OCI-LY7 (cell line): ENCODE measurements at places on chromosomes 12 and 14.

DNA sequence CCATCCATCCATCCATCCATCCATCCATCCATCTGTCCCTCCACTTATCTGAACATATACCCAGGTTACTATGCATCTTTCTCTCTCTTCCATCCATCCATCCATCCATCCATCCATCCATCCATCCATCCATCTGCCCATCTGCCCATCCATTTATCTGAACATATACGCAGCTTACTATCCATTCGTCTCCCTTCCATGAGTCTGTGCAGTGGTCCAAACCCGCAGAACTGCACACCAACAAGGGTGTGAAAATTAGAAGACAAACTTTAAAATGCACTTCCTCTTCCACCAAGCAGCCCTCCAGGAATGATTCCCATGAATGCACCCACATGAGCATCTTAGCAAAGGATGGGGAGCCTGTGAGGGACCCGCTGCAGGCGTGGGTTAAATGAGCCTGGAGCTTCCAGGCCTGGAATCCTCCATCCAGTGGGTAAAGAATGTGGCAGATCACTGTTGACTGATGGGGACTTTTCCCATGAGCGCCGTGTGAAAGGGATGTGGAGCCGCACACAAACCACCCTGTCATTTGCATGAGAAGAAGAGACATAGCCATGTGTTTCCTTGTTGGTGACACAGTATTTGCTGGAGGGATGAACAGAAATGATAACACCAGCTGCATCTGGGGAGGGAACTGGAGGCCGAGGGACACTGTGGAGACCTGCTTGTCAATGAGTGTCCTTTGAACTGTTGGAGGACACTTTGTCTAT, 376.6 kb downstream of the ADGRD1 start:
- no peak for DNase-seq

DNA sequence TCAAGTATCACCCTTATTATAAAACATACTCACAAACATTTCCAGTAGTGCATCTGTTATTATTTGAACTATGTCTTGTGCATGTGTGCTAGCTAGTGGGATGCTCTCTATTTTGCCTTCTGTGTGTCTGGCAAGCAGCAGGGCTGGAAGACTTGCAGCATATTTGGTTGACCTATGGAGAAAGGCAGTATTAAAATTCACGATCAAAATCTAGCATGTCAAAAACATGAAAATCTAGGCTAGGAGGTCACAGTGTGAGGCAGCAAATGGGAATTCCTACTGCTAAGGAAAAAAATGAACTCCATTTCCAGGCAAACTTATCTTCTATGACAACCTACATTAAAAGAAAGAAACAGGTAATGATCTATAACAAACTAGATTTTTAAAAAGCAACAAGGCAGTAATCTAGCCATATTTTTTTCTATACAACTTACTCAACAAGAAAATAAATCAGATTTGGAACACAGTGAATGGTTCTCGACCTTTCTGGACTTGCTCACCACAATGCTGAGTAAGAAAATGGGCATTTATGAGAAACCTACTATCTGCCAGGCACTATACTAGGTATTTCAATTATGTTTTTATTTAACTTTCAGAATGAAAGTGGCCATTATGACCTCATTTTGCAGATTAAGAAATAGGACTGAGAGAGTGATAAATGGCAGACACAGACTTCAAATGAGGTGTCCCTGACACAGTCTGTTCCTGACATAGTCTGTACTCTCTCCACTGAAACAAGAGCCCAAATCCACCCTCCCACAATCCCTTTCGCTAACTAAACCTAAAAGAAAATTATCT, 96.8 kb downstream of the TXNDC16 start:
- DNase-seq, result no peak

DNA sequence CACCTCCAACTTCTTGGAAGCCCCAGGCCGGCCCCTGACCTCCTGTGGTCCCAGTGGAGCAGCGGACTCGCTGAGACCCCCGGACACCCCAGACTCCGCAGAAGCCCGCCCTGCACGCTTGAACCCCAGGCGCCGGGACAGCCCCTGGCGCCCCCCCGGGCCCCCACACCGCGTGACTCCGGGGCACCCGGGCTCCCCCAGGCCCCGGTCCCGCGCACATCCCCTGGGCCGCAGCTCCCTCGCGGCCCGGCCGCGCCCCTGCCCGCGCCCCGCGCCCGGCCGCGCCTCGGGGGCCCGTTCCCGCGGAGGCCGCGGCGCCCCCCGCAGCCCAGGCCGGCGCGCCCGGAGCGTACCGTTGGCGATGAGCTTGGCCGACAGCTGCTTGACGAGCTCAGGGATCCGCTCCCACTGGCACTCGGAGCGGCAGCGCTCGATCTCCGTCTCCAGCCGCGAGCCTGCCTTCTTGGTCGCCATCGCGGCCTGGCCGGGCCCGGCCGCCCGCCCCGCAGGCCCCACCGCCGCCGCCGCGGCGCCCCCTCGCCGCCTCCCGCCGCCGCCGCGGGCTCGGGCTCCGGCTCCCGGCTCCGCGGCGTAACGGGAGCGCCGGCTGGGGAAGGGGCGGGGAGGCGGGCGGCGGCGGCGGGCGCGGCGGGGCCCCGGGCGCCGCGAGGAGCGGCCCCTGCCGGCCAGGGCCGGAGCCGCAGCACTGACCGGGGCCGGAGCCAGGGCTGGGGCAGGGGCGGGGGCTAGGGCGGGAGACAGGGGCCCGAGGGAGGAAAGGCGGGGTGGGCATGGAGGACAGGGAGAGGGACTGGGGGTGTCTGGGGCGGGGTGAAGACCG, at the start of gene TTC7B:
Gene TTC7B (minus strand): TSS at position 609 of the 841 bp plus-strand sequence. CDS start 135 bp downstream, at position 474.
- peak; percentile 20 for DNase-seq

GRCh38 chr14:58635091-58635830, 2.5 kb upstream of the DACT1 start:
- no peak for DNase-seq

DNA sequence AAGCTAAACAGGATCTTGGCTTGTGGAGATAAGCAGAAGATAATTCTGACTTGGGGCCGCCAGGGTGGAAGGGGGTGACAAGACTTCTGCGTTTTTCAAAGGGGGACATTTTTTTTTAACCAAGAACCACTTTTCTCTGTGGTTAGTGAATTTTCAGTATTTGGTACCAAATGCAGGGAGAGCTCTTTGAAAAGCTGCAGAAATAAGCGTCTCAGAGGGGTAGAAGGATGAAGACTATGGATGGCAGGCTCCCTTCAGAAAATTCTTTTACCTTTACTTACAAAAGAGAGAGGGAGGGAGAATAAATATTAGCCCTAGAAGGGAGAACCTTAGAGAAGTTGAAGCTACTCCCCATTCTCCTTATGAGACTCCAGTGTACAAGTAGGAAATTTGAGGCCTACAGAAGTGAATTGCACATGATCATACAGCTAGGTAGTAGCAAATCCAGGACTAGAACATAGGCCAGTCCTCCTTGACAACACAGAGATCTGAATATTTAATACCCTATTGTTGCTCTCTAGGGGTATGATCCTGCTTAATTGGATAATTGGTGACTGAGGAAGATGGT, 840 bp downstream of the MRPL52 start:
- peak; percentile 43 for DNase-seq

DNA sequence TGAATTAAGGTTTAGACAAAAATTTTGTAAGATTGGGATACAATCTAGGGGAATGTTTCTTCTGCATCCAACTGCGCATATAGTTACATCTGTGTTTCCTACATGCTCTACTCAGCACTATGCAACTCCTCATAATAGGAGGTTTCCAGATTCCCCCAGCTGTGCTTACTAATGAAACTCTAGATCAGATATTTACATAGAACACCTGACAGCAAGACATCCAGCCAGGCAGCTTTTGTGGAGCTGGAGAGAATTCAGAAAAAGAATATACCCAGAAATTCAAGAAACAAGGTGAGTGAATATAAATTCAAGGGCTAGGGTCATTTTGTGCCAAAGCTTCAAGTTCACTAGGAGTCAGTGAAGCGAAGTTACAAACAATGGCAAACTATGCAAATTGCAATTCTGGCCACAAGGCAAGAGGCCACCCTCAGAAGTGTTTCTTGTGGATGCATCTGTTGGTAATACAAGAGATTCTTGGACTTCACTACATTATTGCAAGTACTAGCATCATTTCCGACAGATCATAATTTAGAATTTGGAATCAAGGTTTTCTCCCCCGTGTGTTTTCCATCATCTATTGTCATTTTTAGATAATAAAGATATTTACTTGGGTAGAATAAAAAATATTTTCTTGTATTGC, 341.2 kb upstream of the NAV3 start:
- no peak for DNase-seq

DNA sequence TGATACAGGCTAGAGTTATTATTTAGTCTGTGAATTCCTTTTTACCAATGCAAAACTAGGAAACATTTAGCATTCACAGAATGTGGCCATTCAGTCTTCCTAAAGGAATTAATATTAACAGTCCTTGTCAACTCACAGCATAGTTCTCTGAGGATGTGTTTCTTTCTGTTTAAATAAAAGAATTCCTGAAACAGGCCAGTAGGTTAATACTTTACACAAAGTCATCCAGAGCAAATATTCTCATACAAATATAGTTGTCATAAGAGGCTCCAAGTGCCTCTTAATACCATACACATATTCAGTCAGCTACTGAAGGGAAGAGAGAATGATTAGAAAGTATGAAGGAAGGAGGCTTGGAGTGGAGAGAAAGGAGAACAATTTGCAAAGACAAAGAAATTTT, 120.1 kb downstream of the LMNTD1 start:
- no peak for DNase-seq

- DNase-seq, result peak; percentile 82
These were observed 109.8 kb upstream of the FUT8 start for GRCh38 chr14:65302571-65303189.

- no peak for DNase-seq
These were observed 24.8 kb downstream of the KCNA1 start for GRCh38 chr12:4934407-4935035.

DNA sequence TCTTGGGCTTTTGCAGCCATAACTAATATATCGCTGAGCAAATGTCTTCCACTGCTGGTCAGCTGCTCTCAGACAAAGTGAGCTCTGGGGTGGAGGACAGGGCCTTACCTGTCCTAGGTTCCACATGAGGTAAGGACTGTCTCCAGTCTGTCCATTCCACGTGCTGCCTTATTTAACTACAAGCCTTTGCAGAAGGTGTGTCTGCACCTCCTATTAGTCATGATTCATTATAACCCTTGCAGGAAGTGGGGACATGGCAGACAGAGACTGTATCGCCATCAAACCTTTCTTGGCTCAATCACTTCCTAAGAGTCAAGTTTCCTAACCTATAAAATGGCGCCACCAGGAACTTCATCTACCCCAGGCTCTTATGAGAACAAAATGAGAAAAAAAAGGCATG, 46.9 kb downstream of the SLC25A47 start:
- no peak for DNase-seq

DNA sequence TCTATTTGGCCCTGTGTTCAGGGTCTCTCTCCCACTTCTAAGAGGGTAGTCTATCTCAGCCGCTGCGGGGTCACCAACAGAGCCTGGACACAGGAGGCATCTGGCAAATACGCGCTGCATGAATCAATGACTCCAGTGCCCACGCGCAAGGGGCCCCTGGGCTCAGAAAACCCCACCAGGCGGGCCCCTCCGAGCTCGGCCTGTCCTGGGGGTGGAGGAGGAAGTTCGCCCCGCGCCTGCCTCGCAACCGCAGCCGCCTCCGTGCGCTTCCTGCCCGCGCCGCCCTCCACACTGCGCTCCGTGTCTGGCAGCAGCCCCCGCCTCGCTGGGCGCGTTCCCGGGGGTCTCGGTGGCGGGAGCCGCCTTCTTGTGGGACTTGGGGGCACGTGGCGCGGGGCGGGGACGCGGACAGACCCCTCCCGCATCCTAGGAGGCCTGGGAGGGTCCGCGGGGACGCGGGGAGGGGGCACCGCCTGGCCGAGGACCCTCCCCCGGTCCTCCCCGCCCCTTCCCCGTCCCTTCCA, 811 bp upstream of the FBRSL1 start:
- DNase-seq, result peak; percentile 59

DNA sequence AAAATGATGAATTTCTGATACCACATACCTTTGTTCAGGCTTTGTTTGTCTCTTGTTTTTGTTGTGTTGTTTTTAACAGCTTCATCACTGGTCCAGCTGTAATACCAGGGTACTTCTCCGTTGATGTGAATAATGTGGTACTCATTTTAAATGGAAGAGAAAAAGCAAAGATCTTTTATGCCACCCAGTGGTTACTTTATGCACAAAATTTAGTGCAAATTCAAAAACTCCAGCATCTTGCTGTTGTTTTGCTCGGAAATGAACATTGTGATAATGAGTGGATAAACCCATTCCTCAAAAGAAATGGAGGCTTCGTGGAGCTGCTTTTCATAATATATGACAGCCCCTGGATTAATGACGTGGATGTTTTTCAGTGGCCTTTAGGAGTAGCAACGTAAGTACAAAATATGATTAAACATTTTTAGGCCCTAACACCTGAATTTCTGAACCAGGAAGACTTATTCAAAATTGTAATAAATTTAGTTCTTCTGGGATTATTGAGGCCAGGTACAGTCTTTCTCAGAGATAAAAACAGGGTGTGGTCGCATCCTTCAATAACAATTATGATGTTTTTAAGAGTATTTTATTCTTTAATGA, 22.4 kb downstream of the RXYLT1 start:
- peak; percentile 34 for DNase-seq

- no peak for DNase-seq
These were observed 512 bp downstream of the PDE1B start for GRCh38 chr12:54549774-54550451.

- no peak for DNase-seq
These were observed 3.5 kb downstream of the FOS start for GRCh38 chr14:75282170-75282554.

DNA sequence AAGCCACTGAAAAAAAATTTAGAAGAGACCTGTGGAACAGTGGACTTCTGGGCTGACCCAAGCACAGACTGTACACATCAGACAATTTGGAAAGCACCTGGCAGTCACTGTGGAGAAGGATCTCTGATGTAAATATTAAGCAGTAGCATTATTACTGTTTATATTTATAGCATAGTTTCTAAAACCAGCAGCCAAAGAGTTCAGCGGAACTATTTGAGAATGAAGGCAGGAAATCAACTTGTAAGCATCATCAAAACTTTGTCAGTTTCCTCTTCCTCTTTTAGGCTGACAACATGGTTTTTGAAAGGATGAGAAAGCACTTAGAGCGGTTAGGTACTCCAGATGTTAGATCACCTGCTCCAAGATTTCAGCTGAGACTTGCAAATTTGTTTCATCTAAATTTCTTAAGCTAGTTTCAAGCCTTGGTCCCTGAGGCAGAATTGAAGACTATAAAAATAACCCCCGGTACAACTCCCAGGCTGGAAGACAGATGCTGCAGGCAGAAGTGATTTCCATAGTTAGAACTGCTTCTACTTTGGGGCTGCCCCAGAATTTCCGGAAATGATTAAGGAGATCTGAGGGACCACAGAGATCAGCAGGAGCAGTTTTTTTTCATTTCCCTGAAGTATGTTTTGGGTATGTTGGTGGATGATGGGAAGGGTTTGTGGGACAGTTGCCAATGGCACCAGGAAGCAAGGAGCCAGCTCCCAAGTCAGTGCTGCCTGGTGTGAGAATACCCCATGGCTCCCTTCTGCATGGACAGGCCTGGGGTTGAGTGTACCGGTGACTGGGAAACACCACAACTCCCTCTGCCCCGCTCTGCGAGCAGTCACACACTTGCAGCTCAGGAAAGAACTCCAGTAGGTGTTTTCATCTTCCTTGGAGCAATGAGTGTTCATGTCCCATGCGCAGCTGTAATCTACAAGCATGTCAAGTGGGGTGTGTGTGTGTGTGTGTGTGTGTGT, 354.5 kb downstream of the NUAK1 start:
- DNase-seq, result peak; percentile 67
